ENCODE measurements at places on chromosomes 12 and 14. TPM values are rescaled to one million over a fixed set of nuclear protein-coding genes. Genes with fewer than 3 reads are reported as not detected.

The ACSS3 gene
- total RNA-seq, result 24.5 TPM

The EMP1 gene
- total RNA-seq, result 244 TPM

GRCh38 chr12:102990419-102990818, 32.9 kb downstream of the ASCL1 start:
- no peak for DNase-seq

- peak; percentile 71 for DNase-seq
These were observed 17.4 kb downstream of the FOXN3 start for GRCh38 chr14:89399594-89400068.

DNA sequence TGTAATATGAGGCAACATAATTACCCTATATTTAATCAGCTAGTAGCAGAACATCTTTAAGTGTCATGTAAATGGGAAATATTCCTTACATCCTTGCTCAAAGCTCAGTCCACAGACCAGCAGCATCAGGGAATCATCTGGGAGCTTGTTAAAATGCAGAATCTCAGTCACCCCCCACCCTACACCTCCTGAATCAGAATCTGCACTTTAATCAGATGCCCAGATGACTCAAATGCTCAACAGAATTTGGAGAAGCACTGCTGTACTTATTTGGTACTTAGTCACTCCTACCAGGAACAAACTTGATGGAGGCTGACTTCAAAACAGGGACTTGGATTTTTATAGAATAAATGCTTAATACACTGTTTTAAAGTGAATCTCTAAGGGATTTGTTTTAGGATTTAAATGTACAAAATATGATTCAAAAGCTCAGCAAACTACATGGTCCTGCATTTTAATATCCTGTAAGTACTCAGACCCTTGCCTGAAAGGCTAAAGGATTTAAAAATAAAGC, 96.5 kb downstream of the ARMH4 start:
- no peak for DNase-seq

DNA sequence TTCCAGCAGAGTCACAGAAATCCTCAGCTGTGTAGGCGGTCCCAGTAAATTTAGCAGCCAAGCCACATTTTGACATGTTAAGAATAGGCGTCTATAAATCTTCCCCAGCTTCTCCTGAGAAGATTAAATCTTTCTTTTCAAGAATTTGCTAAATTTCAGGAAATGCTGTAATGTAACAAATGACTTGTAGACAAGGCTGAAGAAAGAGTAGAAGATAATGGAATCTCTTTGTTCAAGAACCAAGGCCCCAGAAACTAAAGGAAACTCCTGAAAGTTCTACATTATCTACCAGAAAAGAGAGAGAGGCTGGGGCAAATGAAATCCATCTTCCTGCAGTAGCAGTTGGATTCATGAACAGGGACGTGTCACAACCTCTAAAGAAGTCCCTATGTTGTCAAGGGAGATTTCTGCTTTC, 760.3 kb downstream of the NOVA1 start:
- peak; percentile 19 for DNase-seq

- DNase-seq, result no peak
These were observed 84.9 kb downstream of the WSCD2 start for GRCh38 chr12:108213871-108214445.

- DNase-seq, result no peak
These were observed 307.2 kb downstream of the ATP23 start for GRCh38 chr12:58248599-58248998.

DNA sequence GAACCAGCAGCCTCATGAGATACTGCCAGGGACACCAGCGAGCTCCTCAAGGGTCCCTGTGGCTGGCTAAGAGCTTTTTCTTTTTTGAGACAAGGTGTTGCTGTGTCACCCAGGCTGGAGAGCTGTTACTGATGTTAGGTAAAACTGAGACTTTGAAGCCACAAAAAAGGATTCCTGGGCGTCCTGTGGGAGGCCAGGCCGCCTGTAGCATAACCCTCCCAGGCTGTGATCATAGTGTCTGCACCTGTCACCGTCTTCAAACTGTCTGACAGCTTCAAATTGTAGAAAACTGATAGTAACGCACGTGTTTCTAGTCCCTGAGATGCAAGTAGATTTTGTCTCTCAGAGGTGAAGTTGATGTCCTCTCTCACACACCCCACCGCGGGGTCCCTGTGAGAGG, 4.1 kb downstream of the ZFYVE21 start:
- DNase-seq, result no peak

DNA sequence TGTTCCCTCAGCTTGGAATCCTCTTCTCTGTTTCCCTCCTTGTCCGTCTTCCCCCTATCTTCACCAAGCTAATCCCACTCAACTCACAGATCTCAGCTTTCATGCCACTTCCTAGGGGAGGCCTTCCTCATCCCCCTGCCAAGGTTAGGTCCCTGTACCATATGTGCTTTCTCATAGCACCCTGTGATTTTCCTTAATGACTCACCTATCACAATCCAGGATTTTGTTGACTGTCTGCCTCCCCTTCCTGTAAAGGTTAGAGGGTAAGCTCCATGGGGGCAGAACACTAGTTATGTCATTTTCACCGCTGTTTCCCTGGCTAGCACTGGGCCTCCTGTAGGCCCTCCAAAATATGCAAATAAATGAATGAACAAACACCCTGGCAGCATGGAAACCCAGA, 57.6 kb downstream of the CRADD start:
- DNase-seq, result no peak

Measured in fibroblast of the aortic adventitia (primary cell).